ENCODE measurements at places on chromosomes 5 and 9.

DNA sequence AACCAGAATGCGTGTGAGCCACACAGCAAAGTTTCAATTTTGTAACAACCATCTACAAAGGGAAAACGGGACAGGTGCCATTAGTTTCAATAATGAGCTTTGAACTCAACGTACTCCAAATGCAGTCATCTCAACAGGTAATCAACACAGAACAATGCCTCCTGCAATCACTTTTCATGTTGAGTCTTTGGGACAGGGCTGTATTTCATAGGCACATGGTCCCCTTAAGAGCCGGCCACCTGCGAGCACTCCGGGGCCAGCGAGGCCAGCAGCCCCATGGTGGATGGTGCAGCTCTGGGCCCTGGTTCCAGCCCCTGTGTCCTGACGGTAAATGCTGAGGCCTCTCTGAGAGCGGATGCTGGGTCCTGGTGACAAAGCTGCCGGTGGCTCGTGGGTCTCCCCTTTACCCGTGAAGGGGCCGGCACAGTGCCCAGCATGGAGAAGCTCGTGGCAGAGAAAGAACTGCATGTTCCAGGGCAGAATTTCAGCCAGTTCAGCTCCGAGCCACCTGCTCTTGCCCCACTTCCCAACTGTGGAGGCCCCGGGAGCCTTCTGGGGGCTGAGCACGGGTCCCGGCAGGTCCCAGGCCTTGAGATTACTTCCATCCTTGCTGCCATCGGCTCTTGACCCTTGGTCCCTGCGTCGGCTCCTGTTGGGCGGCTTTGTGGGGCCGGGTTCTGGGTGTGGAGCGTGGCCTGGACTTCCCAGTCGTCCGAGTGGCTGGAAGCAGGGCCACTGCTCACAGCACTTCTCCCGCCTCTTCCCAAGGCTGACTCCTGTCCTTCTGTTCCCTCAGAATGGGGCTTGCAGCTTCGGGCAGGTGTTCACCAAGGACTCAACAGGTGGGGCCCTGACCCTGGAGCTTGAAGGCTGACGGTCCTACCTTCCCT is 26.1 kb upstream of the RNU6ATAC start:
- peak; percentile 25 for DNase-seq

GRCh38 chr9:83385317-83385716 is 152.9 kb downstream of the FRMD3 start:
- no peak for DNase-seq

DNA sequence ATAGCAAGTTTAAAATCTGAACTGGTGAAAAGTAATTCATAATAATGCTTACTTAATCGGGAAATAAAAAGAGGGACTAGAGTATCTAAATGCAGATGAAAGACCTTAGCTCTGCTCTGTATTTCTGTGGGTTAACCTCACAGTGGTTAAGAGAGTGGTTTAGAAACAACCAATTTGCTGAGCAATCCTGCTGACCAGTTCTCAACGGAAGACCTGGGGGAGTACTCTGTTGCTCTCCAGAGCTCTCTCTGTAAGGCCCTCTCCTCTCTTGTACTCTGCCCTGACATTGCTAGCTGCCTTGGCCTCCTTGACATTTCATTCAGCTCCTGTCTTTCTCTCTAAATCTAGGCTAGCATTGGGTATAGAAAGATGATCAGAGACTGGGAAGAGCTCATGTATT is 1186.6 kb upstream of the SEMA6A start:
- DNase-seq: no peak

DNA sequence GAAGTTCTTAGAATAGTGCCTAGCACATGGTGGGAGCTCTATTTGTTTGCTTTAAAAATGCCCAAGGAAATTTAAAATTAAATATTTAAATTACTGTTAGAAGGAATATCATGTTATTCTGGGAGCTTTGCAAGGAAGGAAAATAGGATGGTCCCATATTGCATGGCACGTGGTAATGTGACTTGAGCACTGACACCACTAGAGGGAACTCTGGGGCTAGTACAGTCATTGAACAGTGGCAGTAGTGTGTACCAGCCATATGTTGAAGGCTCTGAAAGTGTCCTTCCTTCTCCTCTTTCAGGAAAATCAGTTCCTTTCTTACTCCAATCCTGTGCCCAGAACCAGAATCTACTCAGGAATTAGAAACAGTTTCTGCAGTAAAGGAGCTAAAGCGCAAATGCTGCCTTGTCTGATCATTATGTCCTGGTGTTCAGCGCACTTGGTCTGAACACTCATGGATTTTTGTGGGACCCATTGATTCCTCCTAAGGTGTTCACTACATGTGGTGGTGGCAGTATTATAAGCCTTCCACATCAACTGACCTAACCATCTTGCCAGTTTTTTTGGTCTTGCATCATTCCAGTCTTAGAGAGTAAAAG is 54.1 kb downstream of the GDA start:
- peak; percentile 84 for DNase-seq

GRCh38 chr9:118577121-118577520 is 792.1 kb downstream of the BRINP1 start:
- DNase-seq: peak; percentile 13

DNA sequence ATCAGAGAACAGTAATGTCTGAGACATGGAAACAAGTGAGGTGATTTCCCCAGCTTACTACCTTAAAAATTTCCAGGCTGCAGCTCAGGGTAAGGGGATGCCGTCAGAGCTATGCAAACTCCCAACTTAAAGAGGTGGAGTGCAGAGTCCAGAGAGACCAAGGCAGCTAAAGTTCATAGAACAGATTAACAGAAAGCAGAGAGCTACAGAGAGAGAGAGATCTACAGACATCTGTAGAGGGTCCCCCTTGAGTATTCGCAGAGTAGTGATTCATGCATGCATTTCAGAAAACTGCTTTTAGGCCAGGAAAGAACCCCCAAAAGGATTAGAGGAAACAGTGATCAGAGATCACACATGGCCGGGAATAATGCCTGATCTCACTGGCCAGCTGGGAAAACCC is 306.2 kb upstream of the PUM3 start:
- no peak for DNase-seq

GRCh38 chr5:95244479-95244878 is 40.4 kb downstream of the MCTP1 start:
- DNase-seq: peak; percentile 19

- DNase-seq: peak; percentile 92
Measured at GRCh38 chr9:136711751-136712689, at the start of gene DIPK1B. Gene DIPK1B (plus strand): TSS chr9:136712572. CDS start chr9:136712666, 94 bp downstream.

DNA sequence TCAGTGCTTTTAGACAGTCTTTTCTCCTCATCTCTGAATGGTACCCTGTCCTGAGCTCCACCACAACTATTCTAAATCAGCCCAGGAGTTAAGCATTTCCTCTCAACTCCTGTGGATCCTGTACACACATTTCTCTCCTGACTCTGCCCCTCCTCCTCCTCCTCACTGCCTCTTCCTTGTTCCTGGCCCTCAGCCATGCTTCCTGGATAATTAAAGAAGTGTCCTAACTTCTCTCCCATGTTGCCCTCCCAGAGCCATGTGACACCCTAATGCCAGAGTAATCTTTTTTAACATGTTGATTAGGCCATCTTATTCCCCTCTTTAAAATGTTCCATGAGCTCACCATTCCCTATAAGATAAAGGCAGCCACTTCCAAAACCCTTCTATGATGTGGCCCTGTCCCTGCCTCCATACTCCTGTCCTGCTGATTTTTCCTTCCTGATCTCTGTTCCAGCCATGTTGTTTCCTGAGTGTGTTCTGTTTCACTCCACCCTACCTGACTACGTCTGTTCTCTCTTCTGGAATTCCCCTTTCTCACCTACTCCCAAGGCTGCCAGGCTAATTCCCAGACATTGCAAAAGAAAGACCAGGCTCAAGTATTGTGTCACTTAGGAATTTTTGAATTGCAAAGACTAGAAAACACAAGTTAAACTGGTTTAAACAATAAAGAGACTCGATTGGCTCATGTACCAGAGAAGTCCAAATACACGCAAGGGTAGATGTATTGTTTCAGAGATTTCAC is 295.2 kb downstream of the MAST4 start:
- DNase-seq: peak; percentile 47

DNA sequence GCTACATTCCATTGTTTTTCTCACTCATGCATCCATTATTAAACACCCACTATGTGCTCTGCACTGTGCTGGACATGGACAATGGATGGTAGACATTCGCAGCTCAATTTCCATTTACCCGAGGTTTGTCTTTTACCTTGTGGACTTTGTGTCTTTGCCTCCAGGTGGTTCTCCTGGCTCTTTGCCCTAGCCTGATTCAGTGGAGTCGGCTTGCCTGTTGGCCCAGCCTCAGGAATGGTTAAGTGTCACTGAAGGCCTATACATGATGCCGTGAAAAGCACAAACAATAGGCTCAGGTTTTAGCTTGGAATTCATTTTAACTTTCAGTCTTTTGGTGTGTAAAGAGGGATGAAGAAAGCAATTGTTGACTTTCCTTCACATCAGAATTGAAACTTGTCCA is 16.5 kb upstream of the DMRT3 start:
- DNase-seq: peak; percentile 21

GRCh38 chr9:107251756-107252322 is 31.2 kb upstream of the RAD23B start:
- DNase-seq: peak; percentile 75

GRCh38 chr5:58455066-58455465 is 4.8 kb downstream of the PLK2 start:
- DNase-seq: no peak

GRCh38 chr5:74120585-74120984 is 494.6 kb downstream of the ARHGEF28 start:
- no peak for DNase-seq

- DNase-seq: no peak
Measured at GRCh38 chr5:170581211-170581610, 77.4 kb downstream of the KCNIP1 start.

DNA sequence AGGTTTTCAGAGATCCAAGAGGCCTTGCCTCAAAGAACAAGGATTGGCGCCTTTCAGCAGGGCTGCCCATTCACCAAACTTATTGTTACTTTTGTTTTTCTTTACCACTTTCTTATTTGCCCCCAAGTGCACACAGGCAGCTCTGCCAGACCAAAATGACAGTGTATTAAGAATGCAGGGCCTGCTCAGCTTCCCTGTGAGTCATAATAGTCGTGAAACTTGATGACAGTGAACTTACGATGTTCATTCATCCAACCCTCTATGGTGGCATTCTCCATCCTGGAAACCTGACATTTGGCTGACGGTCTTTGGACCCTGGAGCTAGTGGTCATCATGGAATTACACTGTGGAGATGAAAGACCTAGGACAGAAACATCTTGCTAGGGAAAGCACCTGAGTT is 44.3 kb downstream of the UBE2QL1 start:
- DNase-seq: no peak

DNA sequence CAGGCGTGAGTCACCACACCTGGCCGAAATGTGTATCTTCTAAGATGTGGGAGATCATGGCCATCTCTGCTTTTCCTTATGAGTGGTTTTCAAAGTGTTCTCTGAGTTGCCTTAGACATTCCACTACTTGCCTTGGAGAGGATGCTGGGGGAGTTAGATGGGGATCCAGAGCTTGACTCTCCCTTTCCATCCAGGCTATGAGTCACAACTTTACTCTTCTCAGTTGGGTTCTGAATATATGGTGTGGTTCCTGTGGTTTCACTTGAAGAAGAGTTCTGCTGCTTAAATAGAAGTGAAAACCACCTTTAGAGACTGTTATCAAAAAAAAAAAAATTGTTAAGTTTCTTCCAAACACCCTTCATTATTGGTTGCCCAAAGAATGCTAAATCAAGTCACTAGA is 217.6 kb downstream of the ZNF608 start:
- DNase-seq: no peak

DNA sequence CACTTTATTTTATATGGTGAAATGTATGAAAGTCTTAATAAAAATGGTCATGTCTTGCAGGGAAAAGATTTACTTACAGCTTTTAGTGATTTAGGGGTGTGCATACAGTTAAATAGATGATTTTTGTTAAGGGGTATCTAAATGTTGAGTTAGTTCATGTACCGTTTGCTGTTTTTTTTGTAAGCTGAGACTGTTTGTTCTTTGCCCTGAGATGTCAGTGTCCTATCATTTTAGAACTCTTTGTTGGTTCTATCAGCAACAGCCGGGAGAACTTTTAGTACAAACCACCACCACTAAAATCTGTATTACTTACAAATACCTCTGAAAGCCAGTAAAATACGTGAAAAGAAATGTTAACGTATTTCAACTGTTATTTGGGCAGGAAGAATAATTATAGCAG is 56.3 kb upstream of the MTMR12 start:
- no peak for DNase-seq

- DNase-seq: no peak
Measured at GRCh38 chr5:107484281-107484680, 186.5 kb downstream of the EFNA5 start.

DNA sequence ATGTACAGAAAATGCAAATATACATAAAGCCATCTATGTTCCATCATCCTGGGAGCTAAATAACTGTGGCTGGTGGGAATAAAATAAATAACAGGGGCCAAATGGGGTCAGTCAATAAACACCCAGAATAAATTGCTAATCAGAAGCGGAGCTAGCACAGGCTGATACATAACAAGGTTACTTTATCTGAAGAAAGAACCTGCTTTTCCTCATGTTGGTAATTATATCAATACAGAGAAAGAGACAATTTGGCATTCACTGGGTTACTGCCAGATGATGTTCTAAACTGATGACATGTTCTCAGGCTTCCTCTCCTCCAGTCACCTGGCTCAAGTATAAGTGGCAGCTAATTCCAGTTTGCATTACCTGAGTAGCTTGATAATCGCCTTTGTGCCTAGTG is 144.9 kb upstream of the CD180 start:
- DNase-seq: no peak

- no peak for DNase-seq
Measured at GRCh38 chr5:570446-570845, 41.7 kb upstream of the CEP72 start.

- peak; percentile 59 for DNase-seq
Measured at GRCh38 chr9:108687006-108687987, 168.5 kb downstream of the ACTL7B start.
